Effector CD8-positive, alpha-beta T cell (primary cell): ENCODE measurements at places on chromosomes 2 and 18.

DNA sequence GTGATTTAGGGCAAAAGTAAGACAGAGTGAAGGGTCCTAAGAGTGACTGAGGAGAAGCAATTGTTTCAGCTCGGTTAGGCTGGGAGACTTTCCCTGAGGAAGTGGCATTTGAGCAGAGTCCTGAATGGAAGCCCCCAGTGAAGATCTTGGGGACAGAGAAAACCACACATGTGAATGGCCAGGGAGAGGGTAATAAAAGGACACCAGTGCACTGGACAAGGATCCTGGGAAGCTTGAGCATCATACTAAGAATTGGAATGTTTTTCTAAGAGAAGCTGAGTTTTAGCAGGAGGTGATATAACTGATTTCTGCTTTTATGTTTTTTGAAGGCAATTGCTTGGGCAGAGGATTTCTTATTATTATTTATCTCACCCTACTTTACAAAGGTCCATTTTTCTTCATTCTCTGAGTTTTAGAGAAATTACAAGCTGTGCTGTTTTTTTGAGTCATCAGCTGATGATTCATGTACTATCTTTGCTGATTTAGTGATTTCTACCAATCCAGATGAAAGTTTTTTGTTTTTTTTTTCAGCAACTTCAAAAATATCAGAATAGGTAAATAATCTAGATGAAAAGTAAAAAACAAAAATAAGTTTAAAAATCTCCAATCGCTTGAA, 43.5 kb downstream of the MFSD6 start:
- DNase-seq, result no peak

GRCh38 chr18:10247021-10247741, 207.3 kb upstream of the APCDD1 start:
- no peak for DNase-seq

DNA sequence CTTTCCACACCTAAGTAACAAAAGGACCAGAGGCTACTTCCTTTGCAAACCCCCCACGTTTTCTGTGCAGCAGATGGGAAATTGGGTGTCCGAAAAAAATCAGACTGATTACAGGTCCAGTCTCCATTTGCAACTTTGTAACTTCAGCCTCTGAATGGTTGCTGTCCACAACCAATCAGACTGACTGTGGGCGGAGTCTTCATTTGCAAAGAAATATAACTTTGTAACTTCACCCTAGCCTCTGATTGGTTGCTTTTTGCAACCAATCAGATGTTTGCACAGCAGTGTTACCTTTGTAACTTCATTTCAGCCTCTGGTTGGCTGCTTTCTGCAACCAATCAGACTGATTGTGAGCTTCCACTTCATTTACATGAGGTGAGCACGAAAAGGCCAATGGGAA, 27.8 kb upstream of the CACNB4 start:
- no peak for DNase-seq

DNA sequence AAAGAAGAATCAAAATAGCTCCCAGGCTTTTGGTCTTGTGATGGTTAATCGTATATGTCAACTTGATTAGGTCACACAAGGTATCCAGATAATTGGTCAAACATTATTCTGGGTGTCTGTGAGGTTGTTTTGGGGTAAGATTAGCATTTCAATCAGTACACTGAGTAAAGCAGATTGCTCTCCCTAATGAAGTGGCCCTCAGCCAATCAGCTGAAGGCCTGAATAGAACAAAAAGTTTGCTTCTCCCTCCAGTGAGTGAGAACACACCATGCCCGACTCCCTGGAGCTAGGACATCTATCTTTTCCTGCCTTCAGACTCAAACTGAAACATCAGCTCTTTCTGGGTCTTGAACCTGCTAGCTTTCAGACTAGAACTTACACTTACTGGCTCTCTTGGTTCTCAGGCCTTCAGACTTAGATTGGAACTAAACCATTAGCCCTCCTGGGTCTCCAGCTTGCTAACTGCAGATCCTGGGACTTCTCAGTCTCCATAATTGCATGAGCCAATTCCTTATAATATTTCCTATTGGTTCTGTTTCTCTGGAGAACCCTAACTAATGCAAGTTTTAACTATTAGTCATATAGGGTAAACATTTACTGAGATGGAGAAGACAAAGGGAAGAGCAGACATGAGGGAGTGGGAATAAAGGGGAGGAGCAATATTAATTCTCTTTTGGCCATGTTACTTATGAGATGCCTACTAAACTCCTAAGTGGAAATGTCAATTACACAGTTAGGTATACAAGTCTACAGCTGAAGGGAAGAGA, 25.5 kb downstream of the LNPK start:
- DNase-seq, result no peak

GRCh38 chr2:6224267-6224666, 532.1 kb downstream of the SOX11 start:
- no peak for DNase-seq

- no peak for DNase-seq
Measured at GRCh38 chr2:109242654-109243331, 113.8 kb downstream of the SH3RF3 start.

DNA sequence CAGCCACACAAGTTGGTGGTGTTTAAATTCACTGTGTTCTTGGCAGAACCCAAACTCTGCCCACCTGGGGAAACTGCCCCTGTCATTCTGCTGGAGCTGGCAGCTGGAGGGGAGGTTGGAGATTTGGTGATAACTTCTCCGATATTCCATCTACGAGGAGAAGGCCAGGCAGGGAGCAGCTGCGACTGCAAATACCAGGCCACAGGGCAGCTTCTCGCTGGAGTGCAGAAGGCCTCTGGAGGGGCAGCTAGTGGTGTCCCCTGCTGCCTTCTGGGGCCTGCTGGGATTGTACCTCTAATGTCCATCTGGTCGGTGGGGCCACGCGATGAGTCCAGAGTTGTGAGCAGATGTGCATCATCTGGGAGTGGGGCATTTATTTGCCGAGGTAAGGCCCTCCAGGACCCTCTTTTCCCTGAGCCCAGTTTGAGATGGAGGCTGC, 98.9 kb downstream of the ACKR3 start:
- DNase-seq, result no peak

- no peak for DNase-seq
Measured at GRCh38 chr2:103268841-103269498, 507.1 kb downstream of the TMEM182 start.

DNA sequence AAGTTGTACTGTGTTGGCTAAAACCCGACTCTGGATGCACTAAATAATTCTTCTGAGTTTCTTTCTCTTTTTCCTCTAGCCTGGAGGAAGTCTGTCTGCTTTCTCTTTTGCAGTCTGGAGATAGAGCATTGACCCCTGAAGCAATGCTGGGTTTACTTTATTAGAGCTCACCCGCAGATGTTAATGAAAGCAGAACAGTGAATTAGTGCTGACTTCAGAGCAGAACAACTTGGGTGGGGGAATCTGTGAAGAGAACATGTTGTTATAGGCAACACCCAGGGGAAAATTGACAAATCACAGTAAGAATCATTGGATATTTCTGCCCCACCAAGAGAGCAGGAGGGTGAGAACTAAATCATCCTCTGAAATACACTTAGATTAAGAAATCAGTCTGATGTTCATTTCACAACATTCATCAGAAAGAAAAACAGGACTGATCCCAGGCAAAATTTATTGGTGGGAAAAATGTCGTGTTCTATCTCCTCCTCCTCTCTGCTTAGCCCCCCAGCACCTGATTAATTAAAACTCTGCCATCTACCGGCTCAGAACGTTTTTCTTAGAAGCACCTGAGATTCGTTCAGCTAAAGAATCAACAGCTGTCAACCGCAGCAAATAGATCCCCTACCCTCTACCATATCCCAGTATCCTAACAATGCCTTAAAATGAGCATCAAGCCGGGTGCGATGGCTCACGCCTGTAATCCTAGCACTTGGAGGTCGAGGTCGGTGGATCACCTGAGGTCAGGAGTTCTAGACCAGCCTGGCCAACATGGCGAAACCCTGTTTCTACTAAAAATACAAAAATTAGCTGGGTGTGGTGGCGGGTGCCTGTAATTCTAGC, 165.1 kb downstream of the FMNL2 start:
- no peak for DNase-seq

DNA sequence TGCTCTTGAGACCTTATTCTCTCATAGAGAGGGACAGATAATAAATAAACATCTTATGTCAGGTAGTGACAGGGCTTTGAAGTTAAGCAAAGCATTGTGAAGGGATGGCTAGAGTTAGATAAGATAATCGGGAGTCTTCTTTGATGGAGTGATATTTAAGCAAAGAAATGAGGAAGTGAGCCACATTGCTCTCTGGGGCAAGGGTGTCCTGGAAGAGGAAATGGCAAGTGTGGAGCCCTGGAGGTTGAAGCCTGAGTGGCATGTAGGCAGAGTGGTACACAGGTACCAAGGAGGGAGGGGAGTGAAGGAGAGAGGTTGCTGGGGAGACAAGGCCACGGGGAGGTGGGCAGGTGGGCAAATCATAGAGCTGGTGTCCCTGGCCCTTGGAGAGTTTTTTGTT, 110.2 kb downstream of the CTAGE1 start:
- no peak for DNase-seq

DNA sequence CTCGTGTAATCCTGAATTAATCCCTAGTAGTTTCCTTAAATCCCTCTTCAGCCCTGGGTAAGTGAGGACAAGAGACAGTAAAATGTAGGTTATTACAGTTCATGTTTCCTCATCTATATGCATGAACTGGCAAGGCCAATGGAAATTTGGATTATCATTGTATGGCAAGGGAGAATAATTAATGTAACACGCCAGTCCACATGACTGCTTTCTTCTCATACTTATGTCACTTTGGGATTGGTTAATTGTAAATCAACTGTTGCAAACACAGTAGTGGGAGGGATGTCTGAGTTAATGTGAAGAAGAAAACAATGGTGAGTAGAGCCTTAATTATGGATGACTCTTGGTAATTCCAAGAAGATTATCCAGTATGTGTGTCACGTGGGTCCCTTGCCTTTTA, 1.7 kb upstream of the SERPINB7 start:
- no peak for DNase-seq

- DNase-seq, result no peak
Measured at GRCh38 chr18:14978962-14979535, 231.1 kb downstream of the ANKRD30B start.

DNA sequence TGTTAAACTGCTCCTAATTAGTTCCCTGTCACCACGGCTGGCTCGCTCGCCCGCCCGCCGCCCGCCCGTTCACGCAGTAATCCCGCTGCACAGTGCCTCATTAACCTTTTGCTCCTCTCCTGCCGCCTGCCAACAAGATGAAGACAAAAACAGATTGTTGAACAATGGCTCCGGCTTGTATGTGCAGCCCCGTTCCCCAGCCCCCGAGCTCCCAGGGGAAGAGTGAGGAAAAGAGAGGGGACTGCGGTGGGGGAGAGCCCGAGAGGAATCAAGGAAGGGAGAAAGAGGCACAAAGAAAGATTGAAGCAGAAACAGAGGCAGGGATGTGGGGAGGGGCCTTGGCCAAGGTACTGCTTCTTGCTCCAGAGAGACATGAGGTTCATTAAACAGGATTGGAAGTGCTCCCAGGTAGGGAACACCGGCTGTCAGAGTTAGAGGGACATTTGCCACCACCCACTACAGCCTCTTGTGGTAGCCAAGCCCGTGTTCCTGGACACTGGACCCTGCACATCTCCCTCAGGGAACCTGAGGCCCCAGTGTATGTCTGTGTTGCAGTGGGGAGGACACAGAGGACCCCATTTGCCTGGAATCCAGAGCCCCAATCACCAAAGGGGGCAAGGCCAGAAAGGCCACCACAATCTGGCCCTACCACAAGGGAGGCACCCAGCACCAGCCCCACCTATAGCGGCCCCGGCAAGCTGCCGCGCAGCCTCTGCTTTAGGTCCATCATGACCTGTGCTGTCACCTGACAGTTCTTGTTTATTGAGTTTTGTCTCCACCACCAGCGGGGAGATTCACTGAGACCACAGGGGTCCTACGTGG, 38.1 kb downstream of the EMX1 start:
- no peak for DNase-seq

DNA sequence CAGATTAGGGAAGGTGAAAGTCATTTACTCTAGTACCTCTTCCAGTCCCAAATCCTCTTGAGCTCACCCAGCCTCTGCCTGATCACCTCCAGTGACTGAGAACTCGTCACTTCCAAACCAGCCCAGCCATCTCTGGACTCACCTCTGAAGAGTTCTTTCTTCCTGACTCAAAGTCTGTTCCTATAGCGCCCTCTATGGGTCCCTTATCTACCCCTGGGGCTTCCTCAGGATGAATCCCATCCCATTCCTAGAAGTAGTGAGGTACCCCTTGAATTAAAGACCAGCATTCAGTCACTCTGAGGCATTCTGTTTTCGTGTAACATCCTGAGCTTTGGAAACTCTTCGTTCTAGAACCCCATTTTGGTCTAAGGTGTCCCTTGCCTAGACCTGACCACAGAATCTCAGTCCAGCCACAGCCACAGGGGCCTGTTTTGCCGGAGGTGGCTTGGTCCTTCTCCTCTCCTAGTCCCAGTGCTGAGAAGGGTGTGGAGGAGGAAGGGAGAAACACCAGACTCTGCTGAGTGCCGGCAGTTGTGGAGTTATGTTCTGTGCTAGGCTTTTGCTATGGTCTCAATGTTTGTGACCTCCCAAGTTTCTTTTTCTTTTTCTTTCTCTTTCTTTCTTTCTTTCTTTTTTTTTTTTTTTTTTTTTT, 32.7 kb downstream of the SIX3 start:
- no peak for DNase-seq

DNA sequence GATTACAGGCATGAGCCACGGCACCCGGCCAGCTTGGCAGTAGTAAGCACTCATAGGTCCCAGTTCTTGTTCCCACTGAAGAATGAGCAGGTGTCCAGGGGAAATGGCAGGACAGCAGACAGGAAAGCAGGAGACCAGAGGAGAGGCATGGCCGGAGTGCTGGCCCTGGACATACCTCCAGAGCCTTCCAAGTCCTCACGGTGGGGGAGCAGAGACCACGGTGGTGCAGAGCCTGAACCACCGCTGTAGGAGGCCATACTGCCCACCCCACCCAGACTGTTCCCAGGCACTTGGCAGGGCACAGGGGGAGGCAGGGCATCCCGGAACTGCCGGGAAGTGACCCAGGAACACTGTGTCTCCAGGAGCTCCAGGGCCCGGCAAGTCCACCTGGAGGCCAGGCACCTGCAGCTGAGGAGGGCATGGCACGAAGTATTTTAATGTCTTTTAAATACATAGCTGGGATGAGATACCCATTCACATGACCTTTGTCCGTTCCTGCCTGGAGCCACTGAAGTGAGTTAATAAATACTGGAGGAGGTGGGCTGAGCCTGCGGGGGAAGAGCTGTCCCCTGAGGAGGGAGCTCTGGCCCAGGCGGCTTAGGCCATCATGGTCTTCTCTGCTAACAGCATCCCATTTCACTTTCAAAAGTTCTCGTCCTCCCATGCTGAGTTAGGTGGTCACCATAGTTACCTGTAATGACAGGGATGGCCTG, 49.7 kb upstream of the TFCP2L1 start:
- no peak for DNase-seq

DNA sequence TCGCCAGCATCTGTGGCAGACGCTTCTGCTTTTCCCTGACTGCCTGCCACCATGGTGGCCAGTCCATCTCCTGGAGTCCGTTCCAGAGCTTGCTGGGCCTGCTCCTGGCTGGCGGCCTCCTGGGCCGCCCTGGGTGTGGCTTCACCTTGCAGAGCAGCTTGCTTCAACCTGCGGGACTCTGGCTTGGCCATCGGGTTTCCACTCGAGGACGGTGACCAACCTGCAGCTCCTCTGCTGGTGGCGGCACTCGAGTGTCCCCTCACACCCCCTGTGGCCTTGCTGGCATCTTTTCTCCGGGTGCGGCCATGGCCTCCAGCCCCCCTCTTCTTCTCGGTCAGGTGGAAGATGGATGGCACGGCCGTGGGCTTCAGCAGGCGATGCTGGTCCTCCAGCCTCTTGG, 3.4 kb downstream of the THAP4 start:
- DNase-seq, result no peak
